ENCODE measurements at places on chromosomes 6 and 20. TPM values are rescaled to one million over a fixed set of nuclear protein-coding genes. Genes with fewer than 3 reads are reported as not detected.

DNA sequence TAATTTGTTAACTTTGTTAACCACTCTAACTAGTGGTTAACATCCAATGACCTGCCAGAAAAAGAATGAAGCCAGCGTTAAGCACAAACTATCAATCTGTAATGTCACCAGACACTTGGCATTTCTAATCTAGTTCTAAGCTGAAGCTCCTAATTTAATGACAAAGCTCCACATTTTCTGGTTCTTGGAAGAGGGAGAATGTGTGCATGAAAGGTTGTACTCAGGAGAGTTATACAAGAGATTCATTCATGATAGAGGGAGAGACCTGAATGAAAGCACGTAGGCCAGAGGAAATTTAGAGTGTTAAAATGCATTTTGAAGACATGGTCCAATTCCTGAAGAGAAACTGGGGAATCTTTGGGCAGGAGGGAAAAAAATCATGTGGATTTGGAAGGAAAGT, 8.3 kb upstream of the ME1 start:
- no peak overlapping the region for H3K27ac ChIP-seq
- H3K4me1 ChIP-seq: no peaks in the 10 kb centered on the region
- H3K36me3 ChIP-seq: no peaks in the 10 kb centered on the region
- H3K27me3 ChIP-seq: no peaks in the 10 kb centered on the region

FNDC11 gene
- 1.0 TPM for total RNA-seq

DNA sequence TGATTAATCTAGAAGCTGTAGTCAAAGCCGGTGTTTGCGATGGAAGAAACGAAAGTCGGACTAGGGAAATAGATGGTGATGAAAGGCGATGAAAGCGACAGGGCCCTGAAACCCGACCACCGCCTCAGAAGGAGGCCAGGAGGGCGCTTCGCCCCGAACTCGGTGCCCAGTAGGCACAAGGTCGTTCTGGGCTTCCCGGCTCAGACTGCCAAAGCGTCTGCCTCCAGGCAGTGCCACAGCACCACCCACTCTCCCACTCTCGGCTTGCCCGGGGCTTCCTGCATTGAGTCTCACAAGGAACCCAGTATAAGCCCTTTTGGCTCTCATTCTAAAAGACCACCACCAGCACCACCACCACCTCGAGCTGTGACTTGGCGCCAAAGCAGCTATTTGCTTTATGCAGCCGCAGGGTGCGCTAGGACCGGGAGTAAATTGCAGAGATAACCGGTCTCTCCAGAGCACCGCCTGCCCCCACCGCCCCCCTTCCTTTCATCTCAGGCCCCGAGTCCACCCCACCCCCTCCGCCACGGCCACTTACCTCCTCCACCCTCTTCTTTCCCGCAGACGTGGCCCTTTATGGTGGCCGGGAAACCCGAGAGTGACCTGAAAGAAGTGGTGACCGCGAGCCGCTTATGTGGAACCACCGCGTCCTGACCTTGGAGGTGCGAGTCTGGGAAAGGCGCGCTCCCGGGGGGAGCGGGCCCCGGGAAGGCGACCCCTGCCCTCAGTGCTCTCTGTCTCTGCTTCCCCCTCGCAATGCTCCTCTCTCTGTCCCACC, 2.4 kb downstream of the TCF21 start:
- peak overlapping the region; percentile 86 for H3K4me3 ChIP-seq
- peaks cover 2% of the 10 kb centered on the region for H3K36me3 ChIP-seq
- H3K27me3 ChIP-seq: no peaks in the 10 kb centered on the region

DNA sequence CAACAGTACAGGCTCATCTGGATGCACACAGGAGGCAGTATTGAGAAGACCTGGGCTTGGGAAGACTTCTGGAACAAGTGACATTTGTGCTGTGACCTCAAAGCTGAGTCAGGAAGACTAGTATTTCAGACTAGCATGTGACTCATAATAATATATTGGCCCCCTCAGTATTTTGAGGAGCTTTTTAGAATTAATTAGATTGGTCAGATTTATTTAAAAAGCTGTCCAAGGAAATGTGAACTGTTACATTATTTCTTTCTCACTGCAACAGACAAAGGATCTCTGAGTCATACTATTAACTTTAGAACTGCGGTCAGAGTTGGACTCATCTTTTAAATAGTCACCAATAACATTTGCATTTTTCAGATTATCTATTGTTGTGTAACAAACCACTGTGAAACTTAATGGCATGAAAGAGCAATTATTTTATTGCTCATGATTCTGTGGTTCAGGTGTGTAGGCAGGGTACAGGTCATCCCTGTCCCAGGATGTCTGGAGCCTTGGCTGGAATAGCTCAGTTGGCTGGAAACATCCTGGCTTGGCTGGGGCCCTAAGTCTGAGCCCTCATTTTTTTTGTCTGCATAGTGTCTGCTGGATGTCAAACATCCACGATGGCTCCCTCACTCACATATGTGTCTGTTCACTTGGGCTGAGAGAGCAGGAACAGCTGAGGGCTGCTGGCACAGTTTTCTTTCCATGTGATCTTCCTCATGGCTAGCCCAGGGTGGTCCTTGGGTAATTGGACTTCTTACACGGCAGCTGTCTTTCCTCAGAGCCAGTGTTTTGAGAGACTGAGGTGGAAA, 46.9 kb downstream of the MAP3K4 start:
- peaks cover 11% of the 10 kb centered on the region for H3K4me1 ChIP-seq
- no peak overlapping the region for H3K4me3 ChIP-seq
- H3K27ac ChIP-seq: peak overlapping the region; percentile 69
- peak; percentile 92 for DNase-seq
- no peaks in the 10 kb centered on the region for H3K36me3 ChIP-seq
- H3K27me3 ChIP-seq: no peaks in the 10 kb centered on the region

BPI gene
- not detected for total RNA-seq

DNA sequence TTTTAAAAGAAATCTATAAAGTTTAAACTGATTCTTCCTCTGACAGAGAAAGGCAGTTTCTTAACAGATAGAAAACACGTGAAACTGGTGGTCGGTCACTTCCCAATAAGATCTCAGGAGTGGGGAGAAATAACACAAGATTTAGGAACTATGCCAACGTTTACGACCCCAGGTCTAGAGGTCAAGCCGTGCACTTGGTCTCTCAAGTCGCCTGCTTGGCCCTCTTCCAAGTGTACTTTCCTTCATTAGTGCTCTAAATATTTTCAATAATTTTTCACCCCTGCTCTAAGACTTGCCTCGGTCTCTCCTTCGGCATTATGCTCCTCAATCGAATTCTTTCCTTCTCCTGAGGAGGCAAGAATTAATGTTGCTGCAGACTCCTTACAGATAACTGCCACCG, 61.7 kb downstream of the TRIM27 start:
- H3K36me3 ChIP-seq: no peaks in the 10 kb centered on the region
- no peak for DNase-seq
- no peak overlapping the region for H3K4me3 ChIP-seq
- no peak overlapping the region for H3K27ac ChIP-seq
- peaks cover 5% of the 10 kb centered on the region for H3K4me1 ChIP-seq
- no peaks in the 10 kb centered on the region for H3K27me3 ChIP-seq

TDRD6 gene
- total RNA-seq: 0.33 TPM

BACH2 gene
- total RNA-seq: 1.5 TPM

- H3K36me3 ChIP-seq: no peaks in the 10 kb centered on the region
- H3K4me3 ChIP-seq: no peak overlapping the region
- DNase-seq: no peak
Measured at GRCh38 chr20:62400541-62400940, 6.5 kb downstream of the CABLES2 start.

- no peak overlapping the region for H3K27ac ChIP-seq
- no peaks in the 10 kb centered on the region for H3K36me3 ChIP-seq
- DNase-seq: peak; percentile 7
- no peaks in the 10 kb centered on the region for H3K4me1 ChIP-seq
- H3K27me3 ChIP-seq: no peaks in the 10 kb centered on the region
Measured at GRCh38 chr20:56171087-56172012, 77.2 kb upstream of the MC3R start.

DNA sequence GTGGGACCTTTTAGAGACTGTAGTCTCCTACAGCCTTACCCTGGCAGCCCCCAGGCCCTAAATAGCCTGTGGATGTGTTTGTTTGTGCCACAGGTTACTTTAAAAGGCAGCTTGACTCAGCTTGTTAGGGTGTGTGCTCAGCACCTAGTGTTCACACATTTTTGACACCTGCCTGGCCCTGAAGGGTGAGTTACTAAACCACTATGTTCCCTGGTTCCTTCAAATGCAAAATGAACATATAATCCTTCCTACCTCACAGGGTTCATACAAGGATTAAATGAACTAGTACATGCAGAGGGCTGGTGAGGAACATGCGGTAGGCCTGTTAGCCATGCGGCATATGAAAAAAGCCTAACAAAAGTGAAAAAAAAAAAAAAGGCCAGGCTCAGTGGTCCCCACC, 14.9 kb upstream of the TFAP2C start:
- no peak for DNase-seq

DNA sequence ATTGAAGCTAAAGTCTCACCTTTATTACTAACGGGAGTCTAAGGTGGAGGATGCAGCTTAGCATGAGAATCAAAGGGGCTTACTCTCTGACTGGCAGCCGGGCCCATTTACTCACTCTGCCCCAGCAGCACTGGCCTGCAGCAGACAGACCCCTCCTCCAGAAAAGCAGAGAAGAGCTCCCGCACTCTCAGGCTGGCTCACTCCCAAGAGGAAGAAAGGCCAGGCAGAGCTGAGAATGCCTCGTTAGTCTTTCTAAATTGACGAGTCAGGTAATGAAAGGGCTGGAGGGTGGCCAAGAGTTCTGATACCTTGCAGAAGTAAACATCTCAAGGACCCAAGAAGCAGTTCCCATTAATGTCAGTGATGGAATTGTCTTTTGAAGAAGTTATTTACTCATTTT, 44.5 kb upstream of the IL20RA start:
- H3K27me3 ChIP-seq: no peaks in the 10 kb centered on the region
- no peaks in the 10 kb centered on the region for H3K4me1 ChIP-seq
- H3K27ac ChIP-seq: no peak overlapping the region
- DNase-seq: no peak
- H3K36me3 ChIP-seq: no peaks in the 10 kb centered on the region

ULBP1 gene
- total RNA-seq: 0.26 TPM

DNA sequence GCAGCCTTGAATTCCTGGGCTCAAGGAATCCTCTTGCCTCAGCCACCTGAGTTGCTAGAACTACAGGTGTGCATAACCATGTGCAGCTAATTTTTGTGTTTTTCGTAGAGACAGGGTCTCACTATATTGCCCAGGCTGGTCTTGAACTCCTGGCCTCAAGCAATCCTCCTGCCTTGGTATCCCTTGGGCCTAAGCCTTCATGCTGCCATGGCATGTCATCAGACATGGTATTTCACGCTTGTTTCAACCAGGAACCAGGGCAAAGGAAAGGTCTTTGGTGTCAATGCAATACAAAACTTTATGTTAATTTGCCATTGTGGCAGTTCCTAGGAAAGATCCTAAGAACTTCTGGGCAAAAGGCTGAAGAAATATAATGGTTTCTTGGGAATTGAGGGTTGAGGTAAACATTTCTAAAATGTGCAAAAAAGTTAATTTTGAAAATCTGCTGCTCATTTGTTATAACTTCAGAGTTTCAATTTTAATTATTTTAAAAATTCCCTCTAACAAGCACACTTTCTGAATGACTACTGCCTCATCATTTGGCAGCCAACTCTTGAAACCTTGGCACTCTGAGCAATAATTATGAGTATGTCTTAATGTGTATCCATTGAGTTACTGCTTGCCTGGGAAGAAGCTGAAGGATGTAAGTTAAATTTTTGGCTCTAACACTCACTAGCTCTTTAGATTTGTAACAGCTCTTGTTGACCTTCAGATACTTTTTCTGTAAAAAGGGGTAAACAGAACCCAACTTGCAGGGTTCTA, 154.1 kb downstream of the GJA10 start:
- peaks cover 2% of the 10 kb centered on the region for H3K4me1 ChIP-seq
- H3K27me3 ChIP-seq: no peaks in the 10 kb centered on the region
- no peak overlapping the region for H3K27ac ChIP-seq
- DNase-seq: no peak

- no peak overlapping the region for H3K27ac ChIP-seq
- no peak for DNase-seq
- H3K4me3 ChIP-seq: no peak overlapping the region
- H3K36me3 ChIP-seq: no peaks in the 10 kb centered on the region
- H3K4me1 ChIP-seq: peaks cover 2% of the 10 kb centered on the region
- H3K27me3 ChIP-seq: no peaks in the 10 kb centered on the region
Measured at GRCh38 chr6:143539734-143540133, 28.2 kb upstream of the FUCA2 start.

NCR2 gene
- not detected for total RNA-seq

- DNase-seq: no peak
- no peaks in the 10 kb centered on the region for H3K27me3 ChIP-seq
- no peaks in the 10 kb centered on the region for H3K4me1 ChIP-seq
- no peaks in the 10 kb centered on the region for H3K36me3 ChIP-seq
- H3K4me3 ChIP-seq: no peak overlapping the region
- H3K27ac ChIP-seq: no peak overlapping the region
Measured at GRCh38 chr20:15596220-15596890, 976.9 kb downstream of the KIF16B start.

DNA sequence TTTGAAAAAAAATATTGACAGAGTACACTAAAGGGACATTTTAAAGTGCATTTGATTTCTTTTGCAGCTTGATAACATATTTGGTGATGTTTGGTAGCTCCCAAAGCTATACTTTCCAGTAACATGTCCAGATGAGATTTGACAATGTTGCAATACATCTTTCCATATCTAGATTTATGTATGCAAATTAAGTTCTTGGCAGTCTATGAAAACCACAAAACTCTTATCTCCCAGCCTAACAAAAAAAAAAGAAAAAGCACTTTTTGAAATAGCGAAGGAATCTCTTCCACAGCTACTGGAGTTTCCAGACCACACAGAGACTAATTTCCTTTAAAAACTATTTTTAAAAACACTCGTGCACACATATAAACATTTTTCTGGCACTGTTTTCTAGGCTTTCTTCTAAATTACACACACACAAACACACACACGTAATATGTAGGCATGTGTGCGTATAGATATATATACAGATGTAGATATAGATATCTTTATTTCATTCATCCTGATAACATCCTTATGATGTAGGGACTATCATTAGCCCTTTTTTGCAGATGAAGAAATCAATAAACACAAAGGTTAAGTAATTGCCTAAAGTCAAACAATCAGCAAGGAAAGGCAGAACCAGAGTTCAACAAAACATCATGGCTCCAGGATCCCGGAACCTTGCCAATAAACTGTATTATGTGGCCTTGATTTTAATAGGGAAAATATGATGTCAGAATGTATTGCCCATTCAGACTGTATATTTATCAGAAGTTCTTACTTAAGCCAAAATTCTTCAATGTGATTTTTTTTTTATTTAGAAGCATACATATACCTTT, 93.3 kb downstream of the ADGRB3 start:
- H3K36me3 ChIP-seq: no peaks in the 10 kb centered on the region
- H3K27ac ChIP-seq: no peak overlapping the region
- no peaks in the 10 kb centered on the region for H3K27me3 ChIP-seq
- H3K4me3 ChIP-seq: no peak overlapping the region

GRCh38 chr6:16822529-16822928, 61.3 kb upstream of the ATXN1 start:
- peaks cover 2% of the 10 kb centered on the region for H3K27me3 ChIP-seq
- DNase-seq: no peak
- H3K27ac ChIP-seq: no peak overlapping the region
- no peak overlapping the region for H3K4me3 ChIP-seq

PHACTR1 gene
- total RNA-seq: 0.26 TPM

GRCh38 chr20:21323640-21324039, 20.5 kb downstream of the XRN2 start:
- H3K36me3 ChIP-seq: no peaks in the 10 kb centered on the region
- no peak overlapping the region for H3K4me3 ChIP-seq
- H3K27ac ChIP-seq: no peak overlapping the region
- peaks cover 2% of the 10 kb centered on the region for H3K4me1 ChIP-seq

MPIG6B gene
- total RNA-seq: not detected
